ENCODE measurements at places on chromosomes 4 and X.

DNA sequence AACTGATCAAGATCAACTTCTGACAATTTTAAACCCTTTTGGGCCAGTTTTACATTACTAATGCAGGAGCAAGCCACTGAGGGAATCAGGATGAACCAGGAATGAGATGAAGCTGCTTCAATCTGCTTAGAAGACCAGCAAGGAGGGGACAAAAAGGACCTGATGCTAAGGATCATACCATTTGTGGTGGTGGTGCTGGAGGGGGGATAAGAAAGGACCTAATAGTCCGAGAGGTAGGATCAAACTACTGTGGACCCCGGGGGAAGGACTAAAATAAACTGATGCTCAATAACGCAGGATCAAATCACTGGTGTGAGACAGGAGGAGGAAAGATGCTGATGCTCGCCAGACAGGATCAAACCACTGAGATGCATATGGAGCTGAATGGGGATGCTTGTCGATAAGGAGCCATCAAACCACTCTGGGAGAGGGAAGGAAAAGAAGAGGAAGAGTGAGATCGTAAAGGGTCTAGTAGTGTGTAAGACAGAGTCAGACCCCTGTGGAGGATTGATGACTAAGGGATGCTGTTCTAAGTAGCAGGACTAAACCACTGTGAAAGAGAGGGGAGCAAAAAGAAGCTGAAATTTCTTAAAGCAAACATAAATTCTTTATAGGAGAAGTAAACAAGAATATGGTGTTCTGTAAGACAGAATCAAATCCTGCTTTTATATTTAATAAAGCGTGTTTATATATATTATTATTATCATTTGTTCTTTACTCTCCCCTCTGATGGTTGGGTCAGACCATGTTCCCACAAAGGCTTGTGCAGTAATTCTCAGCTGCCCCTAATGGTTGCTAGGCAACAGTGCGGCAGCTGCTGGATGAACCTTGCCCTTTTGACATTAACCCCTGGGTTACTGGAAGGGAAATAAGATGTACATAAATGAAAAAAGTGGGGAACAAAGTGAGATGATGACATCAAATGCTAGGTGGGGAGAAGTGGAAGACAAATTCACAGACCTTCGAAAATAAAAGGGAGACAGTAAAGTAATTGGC lies 432.5 kb upstream of the FGF16 start:
- no peak for DNase-seq

DNA sequence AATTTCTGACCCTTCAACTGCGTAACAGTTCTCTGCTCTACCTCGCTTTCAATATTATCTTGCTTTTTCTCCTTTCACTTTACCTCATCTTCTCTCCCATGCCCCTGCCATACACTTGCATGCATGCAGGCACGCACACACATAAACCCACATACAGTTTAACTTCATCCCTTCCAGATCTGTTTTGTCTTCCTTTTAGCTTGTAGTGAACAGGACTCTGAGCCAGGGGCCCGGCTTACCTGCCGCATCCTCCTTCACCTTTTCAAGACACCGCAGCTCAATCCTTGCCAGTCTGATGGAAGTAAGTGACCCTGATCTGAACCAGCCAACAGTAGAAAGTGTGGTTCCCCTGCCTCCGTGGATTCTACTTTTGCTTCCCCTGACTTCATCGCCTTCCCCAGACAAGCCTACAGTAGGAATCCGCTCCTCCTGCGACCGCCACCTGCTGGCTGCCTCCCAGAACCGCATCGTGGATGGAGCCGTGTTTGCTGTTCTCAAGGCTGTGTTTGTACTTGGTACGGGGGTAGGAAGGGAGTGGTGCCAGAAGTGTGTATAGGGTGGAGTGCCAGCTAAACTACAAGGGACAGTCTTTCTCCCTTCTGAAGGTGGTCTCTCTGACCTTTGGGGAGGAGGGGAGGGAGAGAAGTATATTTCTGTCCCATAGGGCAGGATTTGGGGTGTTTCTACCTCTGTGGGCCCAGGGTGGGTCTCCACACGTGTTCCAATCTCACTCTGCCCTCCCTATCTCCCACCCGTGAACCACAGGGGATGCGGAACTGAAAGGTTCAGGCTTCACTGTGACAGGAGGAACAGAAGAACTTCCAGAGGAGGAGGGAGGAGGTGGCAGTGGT lies 10.7 kb downstream of the MED12 start:
- DNase-seq: peak; percentile 59

DNA sequence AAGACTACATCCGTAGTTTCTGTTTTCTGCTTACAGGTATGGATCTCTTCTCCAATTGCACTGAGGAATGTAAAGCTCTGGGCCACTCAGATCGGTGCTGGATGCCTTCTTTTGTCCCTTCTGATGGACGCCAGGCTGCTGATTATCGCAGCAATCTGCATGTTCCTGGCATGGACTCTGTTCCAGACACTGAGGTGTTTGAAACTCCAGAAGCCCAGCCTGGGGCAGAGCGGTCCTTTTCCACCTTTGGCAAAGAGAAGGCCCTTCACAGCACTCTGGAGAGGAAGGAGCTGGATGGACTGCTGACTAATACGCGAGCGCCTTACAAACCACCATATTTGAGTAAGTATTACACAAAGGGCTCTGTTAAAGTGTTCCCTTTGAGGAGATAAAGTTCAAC lies 13.8 kb downstream of the PCDH10 start:
- no peak for DNase-seq

GRCh38 chr4:89344571-89344970 lies 37.0 kb upstream of the GPRIN3 start:
- DNase-seq: no peak

- no peak for DNase-seq
Observed at GRCh38 chr4:54661686-54662085, 3.9 kb downstream of the KIT start.

- DNase-seq: no peak
Observed at GRCh38 chr4:184255871-184256642, 38.4 kb upstream of the ENPP6 start.

DNA sequence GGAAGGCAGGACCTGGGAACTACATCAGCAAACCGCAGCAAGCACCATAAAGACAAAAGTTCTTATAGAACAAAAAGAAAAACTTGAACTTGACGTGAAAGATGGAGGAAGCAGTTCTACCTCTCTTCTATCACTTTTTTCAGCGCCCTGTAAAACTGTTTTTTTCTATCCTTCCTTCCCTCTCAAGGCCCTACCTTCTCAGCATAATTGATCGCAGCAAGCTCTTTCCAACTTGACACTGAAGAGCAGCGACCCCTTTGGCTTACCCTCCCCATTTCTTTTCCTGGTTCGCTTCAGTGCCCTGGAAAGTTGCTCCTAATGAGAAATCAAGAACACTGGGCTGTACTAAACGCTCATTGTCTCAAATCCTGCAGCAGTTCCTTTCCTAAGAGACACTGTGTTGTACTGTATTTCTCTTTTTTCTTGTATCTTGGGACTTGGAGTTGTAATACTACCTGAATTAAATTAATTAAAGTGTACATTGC lies 150.6 kb upstream of the SLC4A4 start:
- DNase-seq: no peak

DNA sequence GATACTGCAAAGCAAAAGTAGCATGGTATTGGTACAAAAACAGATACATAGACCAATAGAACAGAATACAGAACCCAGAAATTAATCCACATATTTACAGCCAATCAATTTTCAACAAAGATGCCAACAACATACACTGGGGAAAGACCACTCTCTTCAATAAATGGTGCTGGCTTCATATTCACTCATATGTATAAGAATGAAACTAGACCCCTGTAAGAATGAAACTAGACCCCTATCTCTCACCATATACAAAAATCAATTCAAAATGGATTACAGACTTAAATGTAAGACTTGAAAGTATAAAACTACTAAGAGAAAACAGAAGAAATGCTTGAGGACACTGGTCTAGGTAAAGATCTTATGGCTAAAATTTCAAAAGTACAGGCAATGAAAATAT lies 19.3 kb downstream of the TLR6 start:
- no peak for DNase-seq

GRCh38 chr4:94877973-94878372 lies 120.2 kb downstream of the BMPR1B start:
- no peak for DNase-seq

- DNase-seq: no peak
Observed at GRCh38 chr4:153471698-153472093, 5.5 kb downstream of the TMEM131L start.

- DNase-seq: no peak
Observed at GRCh38 chr4:37666625-37667071, 19.5 kb downstream of the RELL1 start.

DNA sequence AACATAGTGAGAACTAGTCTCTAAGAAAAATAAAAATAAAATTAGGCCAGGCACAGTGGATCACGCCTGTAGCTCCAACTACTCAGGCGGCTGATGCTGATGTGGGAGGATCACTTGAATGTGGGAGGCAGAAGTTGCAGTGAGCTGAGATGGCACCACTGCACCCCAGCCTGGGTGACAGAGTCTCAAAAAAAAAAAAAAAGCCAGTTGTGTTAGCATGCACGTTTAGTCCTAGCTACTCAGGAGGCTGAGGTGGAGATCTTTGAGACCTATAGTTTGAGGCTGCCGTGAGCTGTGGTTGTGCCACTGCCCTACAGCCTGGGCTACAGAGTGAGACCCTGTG lies 2.5 kb downstream of the DCK start:
- no peak for DNase-seq

DNA sequence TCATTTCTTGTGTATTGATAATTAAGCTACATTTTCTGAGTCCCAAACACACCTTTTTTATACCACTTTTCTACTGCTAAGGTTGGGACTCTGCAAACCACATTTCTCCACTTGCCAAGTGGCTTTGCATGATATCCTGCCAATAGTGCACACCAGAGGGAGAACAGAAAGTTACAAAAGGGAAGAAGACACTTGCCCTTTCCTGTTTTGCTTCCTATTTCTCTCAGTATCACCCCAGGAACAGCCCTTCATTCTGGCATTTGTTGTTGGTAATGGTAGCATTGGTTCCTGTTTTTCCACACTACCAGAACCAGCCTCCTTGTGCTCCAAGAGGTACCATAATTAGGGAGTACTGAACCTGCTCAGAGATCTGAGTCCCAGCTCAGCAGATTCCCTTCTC lies 87.1 kb downstream of the HDX start:
- no peak for DNase-seq

DNA sequence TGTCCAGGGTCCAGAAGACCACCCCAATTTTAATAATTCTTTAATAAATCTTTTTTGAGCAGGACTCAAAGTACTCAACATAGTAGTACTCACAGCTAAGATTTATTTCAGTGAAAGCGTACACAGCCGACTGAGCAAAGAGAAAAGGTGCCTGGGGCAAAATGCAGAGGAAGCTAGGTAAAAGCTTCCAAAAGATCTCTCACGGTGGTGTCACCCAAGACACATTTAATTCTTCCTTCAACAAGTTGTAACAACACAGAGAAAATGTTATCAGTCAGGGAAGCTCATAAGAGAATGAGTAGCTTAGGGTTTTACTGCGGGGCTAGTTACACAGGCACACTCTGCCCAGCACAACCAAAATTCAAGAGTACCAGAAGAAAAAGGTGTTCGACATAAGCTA lies 201.1 kb downstream of the OPHN1 start:
- DNase-seq: no peak

- DNase-seq: no peak
Observed at GRCh38 chr4:151291485-151291884, 14.5 kb downstream of the PRSS48 start.

- DNase-seq: no peak
Observed at GRCh38 chr4:133800966-133801365, 400.6 kb downstream of the PABPC4L start.

DNA sequence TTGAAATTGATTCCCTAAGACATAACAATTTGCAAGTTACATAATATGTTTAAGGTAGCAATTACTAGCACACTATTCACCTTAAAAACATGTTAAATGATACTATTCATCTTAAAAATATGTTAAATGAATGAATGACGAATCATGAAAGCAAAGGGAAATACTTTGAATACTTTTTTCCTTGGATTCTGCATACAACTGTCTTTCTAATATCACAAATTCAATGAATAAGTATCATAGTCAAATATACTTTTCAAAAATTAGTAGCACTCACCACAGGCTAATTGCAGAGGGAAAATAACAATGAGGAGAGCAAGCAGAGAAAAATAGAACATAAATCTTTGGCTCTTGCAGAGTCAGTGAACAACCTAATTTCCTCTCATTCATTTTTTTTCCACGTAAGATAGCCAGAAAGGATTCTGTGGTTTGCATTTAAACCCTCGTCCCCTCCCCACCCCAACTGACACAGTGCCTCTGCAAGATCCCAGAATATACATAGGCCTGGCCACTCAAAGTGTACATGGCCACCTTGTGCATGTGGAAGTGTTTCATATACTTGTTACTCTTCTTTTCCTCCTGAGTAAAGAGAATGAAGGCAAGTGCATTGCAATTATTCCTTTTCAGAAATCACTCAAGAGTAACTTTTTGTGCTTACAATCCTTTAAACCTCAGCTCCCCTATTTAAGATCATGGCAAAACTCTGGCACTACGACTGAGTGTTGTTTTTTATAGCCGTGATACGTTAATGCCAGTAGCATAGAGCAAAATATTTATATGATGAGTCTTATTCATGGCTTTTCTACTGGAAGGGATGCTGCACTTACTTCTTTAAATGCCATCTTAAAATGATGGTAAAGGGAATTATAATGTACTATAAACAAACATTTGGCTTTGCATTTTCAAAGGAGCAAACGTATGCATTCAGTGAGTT lies 236.4 kb downstream of the PDGFC start:
- DNase-seq: no peak

DNA sequence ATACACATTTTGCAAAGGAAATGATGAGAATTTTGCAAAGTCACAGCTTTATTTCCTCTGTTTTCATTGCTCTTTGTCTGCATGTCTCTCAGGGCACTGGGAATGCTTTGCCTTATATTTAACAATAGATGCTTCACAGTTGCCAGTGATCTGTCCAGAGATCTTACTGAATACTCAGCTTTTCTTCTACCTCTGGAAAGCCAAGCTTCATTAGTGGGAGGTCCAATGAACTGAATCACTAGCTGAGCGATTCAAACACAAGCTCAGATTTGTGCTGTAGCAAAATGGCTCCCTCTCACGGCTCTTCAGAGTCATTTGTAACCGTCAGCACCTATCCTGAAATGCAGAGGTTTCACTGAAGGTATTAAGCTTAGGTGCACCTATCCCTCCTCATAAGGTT lies 138.9 kb downstream of the DCLK2 start:
- no peak for DNase-seq

- DNase-seq: no peak
Observed at GRCh38 chrX:48800574-48801279, 1.1 kb upstream of the HDAC6 start.

DNA sequence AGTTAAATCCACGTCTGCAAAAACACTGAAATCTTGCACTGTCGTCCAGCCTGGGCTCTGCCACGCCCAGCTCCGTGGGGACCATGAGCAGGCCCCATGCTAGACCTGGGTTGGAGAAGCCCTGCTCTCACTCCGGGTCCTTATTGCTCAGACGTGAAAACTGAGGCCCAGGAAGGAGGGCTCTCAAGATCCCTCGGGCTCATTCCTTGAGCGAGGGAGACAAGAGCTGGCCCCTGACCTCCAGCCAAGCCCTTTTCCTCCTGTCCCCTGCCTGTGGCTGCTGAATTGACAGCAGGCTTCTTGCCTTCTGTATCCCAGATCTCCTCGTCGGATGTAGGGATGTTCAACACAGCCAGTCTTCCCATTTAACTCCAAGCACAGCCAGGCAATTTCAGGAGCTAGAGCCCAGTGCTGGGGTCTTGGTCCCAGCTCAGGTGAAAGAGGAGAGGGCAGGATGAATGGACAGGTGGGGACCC lies 109.5 kb downstream of the CPZ start:
- no peak for DNase-seq

Measured in stimulated activated CD8-positive, alpha-beta memory T cell treated with anti-CD3 and anti-CD28 coated beads, Interleukin-12 subunit alpha, Interleukin-12 subunit beta, amount 100 ng/mL, for 4 hours (primary cell).